Activated CD4-positive, alpha-beta T cell treated with anti-CD3 and anti-CD28 coated beads for 24 hours (primary cell): ENCODE measurements at places on chromosomes 1 and 21.

- DNase-seq: no peak
These were observed 746.6 kb upstream of the B3GALT2 start for GRCh38 chr1:193932979-193933378.

DNA sequence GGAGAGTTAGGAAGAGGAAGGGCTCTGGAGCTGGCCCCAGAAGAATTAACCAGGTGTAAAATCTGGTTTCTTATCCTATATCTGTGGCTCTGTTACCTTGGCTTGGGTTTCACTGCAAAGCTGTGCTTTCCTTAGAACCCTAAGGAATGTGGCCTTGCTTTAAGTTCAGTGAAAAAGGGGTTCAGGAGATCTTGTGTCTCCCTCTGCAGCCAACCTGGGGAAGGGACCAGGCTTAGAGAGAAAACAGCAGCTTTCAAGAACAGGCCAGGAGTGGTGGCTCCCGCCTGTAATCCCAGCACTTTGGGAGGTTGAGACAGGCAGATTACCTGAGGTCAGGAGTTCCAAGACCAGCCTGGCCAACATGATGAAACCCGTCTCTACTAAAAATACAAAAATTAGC is 16.1 kb upstream of the MYCL start:
- DNase-seq: no peak

- DNase-seq: no peak
These were observed 16.9 kb upstream of the EFCAB14 start for GRCh38 chr1:46735708-46736324.

DNA sequence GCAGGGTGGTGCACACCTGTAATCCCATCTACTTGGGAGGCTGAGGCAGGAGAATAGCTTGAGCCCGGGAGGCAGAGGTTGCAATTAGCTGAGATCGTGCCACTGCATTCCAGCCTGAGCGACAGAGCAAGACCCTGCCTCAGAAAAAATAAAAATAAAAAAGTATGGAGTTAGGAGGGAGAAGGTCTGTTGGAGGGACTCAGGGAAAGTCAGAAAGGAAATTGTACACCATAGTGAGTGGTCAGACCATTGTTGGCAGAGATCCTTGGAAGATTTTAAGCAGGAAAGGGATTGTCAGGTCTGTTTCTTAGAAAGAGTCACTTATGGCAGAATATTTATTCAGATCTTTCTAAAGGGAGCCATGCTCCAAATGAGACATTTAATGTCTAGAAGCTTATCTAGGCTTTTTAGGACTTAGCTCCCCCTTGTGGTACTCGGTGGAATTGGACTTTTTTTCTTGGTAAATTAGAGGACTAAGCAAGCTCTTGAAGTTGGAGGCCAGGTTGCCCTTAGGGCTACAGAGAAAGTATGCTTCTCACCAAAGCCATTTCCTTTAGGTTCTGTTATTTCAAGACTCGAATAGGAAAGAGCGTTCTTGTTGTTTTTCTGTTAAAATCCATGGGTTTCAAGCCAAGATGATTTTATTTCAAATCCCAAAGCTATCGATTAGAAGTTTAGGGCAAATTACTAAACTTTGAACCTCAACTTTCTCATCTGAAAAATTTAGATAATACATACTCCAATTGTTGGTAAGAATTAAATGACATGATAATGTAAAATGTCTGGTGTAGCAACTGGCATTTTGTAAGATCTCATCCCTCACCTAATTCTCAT is 16.5 kb downstream of the MIA3 start:
- DNase-seq: peak; percentile 76

GRCh38 chr1:59730759-59731478 is 83.8 kb upstream of the HOOK1 start:
- DNase-seq: no peak
